ENCODE measurements at places on chromosomes 12 and 14.

- no peak for DNase-seq
Measured at GRCh38 chr14:53824061-53824460, 132.6 kb downstream of the BMP4 start.

DNA sequence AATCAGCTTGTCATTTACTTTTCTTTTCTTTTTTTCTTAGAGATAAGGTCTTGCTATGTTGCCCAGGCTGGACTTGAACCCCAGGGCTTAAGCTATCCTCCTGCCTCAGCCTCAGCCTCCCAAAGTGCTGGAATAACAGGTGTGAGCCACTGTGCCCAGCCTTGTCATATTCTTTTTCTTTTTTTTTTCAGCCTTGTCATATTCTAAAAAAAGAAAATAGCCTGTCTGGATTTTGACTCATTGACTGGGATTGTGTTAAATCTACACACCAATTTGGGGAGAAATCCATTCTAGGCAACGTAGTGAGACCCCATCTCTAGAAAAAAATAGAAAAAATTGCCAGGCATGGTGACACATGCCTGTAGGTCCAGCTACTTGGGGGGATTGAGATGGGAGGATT, 24.1 kb downstream of the ATP5MC2 start:
- no peak for DNase-seq

- no peak for DNase-seq
Measured at GRCh38 chr12:52947738-52948423, 1.0 kb upstream of the KRT18 start.

- DNase-seq = no peak
Measured at GRCh38 chr14:36884049-36884448, 222.4 kb downstream of the PAX9 start.

DNA sequence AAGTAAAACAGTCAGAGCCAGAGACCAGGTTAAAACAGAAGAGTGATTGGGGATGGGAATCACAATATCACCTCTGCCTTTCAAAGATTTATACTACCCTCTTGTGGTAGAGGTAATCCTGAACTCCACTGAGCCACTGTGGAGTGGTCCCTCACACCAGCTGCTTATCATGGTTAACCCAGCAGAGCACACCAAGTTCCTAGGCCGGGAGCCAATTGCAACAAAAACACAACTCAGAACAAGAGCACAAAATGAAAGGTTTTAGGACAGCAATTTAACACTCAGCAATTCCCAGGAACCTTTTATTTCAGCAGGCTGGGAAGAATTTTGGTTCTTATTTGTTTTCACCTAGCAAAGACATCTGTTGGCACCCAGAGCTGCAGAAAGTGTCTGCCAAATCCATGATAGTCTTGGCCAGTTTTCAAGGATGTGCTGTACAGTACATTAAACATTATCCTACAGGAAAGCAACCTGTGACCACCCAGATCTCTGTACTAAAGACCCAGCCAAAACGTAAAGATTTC, 220.5 kb upstream of the ATXN7L3B start:
- peak; percentile 67 for DNase-seq

- DNase-seq = peak; percentile 37
Measured at GRCh38 chr12:43551971-43552559, at the start of gene ADAMTS20. TSS of gene ADAMTS20 (minus strand) at chr12:43552203. CDS start at chr12:43551921, 282 bp downstream.

Data from right renal pelvis (tissue), 4 donors.